ENCODE measurements at places on chromosomes 12 and 14.
A peak's percentile ranks its signal among the peaks of the same experiment; 100 is the strongest.

- no peak for DNase-seq
Measured at GRCh38 chr12:76480796-76481195, 78.8 kb downstream of the OSBPL8 start.

DNA sequence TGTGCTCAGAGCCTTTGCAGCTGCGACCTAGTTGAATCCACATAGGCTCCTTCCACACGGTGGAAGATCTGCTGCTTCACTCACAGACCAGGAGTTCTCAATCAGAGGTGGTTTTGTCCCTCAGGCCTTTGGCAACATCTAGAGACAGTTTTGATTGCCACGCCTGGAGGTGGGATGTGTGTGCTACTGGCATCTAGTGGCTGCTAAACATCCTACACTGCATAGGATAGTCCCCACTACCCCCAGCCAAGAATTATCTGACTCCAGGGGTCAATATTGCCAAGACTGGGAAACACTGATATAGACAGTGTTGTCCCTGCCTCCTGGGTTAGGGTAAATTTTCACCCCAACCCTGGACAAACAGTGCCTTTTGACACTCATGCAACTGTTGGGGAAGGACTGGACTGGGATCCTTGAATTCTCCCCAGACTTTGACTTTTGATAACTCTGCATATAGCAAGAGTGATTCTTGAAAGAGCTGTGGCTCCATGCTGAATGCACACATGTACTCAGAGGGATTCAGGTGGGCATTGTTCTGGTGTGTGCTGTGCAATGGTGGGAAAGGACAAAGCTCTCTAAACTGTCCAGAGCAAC is 39.8 kb downstream of the BAZ2A start:
- DNase-seq = no peak

DNA sequence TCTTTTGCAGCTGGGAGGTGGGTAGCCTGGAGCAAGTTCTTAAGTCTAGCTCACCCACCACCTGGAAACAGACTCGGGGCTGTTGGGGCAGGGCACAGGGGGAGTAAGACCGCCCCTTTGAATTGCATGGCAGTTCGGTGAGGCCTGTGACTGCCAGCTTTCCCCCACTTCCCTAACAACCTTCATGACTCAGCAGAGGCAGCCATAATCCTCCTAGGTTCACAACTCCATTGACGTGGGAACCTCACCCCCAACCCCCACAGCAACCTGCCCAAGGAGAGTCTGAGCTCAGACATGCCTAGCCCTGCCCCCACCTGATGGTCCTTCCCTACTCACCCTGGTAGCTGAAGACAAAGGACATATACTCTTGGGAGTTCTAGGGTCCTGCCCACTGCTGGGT is 87.4 kb downstream of the NELL2 start:
- no peak for DNase-seq

- DNase-seq = peak; percentile 74
Measured at GRCh38 chr12:130526813-130527212, 189.1 kb downstream of the PIWIL1 start.

- no peak for DNase-seq
Measured at GRCh38 chr14:78075033-78075432, 95.1 kb upstream of the NRXN3 start.

DNA sequence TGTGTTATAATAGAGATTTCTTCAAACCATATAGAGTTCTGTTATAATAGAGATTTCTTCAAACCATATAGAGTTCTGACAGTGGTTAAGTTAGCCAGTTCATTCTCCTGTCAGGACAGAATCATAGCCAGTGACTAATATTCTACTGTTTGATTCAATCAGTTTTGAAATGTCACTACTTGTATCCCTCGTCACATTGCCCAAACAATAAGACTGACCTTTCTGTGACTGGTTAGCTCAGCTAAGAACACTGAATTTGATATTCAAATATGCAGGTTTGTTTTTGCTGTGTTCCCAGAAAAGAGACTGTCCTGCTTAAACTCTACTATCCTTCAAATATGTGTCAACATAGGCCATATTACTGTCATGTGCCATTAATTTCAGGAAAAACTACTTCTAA is 74.4 kb downstream of the ALG10B start:
- DNase-seq = no peak

DNA sequence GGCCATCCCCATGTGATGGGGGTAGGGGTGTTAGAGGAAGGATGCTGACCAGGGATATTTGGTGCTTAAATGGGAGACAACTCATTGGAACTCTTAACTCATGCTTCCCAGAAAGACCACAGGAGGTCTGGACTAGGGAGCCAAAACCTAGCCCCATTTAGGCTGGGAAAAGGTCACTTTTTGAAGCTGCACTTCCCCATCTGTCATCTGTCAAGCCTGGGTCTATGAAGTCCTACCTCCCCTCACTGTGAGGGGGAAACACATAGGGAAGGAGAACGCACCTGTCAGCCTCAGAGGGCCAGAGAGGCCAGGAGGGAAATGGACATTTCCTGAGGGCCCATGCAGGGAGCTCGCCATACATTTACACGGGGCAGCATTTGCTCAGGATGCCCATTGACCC is 321.0 kb downstream of the BCL11B start:
- no peak for DNase-seq

GRCh38 chr12:120532701-120533238 is 1.4 kb upstream of the RNF10 start:
- no peak for DNase-seq
